ENCODE measurements at places on chromosomes 13 and 19.

DNA sequence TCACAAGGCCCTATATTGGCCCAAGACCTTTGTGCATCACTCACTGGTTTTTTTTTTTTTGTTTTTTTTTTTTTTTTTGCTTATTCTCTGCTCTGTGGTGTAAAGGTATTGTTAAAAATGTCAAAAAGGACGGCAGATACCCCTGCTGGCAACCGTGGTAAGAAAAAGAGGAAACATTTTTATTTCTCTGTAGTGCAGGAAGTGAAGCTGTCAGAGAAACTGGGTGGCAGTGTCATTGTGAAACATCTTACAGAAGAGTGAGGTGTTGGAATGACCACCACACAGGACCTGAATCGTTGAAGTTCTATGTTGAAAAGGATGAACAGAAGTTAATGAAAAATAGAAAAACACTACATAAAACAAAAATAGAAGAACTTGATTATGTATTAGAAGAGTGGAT, 346.4 kb downstream of the FGF9 start:
- no peak for DNase-seq

DNA sequence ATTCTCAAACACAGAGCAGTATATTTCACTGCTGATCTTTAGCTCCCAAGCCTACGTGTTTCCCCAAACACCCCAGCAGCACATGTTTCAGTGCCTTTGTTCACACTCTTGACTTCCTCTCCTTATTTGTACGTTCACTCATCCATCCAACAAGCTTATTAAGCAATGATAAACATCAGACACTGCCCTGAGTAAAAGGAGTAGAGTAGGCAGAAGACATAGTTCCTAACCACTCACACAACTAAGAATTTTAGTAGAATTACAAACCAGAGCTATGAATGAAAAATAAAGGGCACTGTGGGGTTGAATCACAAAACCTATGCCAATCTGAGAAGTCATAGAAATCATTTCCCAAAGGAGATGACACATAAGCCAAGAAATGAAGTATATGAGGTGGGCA, 213.5 kb downstream of the DIAPH3 start:
- DNase-seq, result no peak

- DNase-seq, result no peak
These were observed 119.1 kb upstream of the SOX1 start for GRCh38 chr13:111947876-111948275.

- no peak for DNase-seq
These were observed 17.3 kb downstream of the MPND start for GRCh38 chr19:4360641-4361151.

Measured in midbrain (tissue), 1 donor.